Stimulated activated CD8-positive, alpha-beta memory T cell treated with anti-CD3 and anti-CD28 coated beads, Interleukin-7, amount 100 ng/mL, for 4 hours (primary cell): ENCODE measurements at places on chromosomes 1 and 21.

- no peak for DNase-seq
Observed at GRCh38 chr1:32724678-32725614, 22.4 kb upstream of the SYNC start.

DNA sequence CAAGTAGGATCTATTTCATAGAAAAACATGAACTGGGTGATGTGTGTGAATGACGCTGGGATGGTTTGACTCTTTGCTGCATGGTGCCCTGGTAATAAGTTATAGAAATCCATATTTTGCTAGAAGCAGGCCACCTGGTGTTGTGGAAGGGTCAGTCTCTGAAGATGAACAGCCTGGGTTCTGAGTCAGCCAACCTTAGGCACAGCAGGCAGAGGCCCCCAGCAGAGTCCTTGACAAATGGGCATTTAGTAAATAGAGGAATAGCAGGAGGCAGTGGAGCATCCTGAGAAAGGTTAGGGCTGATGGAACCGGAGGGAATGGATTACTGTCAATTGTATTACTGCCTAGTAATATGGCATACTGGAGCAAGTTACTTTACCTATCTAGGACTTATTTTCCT, 20.9 kb downstream of the FGGY start:
- DNase-seq: no peak

GRCh38 chr1:230067871-230068620, 1.0 kb downstream of the GALNT2 start:
- DNase-seq: no peak

DNA sequence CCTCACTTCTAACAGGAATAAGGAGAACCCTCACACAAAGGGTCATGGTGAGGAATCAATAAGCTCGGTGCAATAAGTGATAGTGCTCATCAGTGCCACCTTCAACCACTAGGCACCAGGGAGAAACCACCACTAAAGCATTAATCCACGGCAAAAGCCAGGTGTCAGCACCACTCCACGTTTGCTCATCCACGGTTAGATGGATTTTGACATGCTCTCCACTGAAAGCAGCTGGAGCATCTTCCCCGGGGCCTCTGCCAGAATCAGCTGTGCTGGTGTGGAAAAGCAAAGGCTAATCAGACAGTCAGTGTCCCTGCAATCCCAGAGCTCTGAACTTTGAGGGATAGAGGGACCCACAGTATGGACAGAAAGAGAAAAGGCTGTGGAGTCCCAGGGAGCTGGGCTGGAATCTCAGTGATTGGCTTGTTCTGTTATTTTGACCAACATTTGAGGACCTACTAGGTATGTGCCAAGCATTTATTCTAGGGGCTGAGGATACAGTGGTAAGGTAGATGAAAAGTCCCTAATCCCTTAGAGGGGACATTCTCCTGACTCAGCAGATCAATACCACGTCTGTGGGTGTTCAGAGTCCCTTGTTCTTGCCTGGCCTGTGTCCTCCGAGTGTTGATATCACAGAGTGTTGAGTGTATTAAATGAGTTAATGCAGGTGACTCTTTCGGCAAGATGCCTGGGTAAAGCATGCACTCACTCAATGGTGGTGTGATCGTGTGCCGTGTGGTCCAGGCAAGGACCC, 41.3 kb downstream of the FHAD1 start:
- DNase-seq: no peak

GRCh38 chr1:10663678-10664035, 132.8 kb downstream of the CASZ1 start:
- DNase-seq: no peak

DNA sequence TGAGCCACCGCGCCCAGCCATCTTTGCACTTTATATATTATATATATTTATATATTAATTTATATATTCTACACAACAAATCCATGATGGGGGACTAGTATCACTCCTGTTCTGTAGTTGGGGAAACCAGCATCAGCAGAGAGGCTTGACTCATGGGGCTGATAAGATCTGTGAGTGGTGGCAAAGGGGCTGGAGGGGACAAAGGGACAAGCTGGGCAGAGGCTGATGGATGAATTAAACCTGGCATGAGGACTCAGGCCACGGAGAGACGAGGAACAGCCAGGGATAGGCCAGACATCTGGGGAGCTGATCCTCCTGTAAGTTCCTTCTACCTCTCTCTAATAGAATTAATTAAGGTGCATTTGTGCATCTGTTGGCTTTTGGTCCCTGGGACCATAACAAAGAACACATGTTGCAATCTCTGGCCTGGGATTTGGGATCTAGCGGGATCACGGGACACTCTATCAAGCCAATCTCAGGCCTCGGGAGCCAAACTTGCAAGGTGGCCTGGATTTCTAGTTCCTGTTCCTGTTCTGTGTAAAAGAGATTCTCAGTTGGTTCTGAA, 7.6 kb downstream of the CNR2 start:
- DNase-seq: no peak

DNA sequence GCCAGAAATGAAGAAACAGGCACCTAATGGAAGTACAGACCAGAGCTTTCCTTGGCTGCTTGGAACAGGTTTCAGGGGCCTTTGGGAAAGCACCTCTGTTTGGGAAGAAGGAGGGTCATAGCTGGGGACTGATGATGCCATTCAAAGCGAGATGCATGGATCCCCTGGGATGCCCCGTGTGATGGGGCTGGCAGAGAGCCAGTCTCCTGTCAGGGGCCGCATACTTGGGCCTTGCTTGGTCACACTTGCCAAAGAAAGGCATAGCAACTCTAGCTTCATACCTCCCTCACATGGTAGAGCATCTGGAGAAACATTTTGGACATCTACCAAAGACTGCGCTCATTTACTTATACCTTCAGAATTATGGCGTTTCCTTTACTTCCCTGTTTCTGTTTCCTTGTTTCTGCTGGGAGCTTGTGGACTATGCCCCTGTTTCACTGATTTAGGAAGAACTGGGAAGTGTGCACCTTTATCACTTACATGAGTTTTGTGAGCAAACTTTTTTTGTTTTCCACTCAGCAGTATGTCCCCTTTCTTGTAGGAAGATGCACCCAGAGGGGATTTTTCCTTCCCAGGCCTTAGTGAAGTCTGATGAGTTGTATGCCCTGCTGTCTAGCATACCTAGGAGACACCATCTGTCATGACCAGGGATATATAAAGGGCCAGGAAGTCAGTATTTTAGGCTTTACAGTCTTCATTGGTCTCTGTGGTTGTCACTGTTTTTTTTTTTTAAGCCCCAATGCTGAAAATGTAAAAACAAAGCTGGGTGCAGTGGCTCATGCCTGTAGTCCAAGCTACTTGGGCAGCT, 19.8 kb upstream of the ST3GAL3 start:
- no peak for DNase-seq

GRCh38 chr1:239349699-239350098, 36.7 kb upstream of the CHRM3 start:
- DNase-seq: no peak
